ENCODE measurements at places on chromosomes 4 and X.

GRCh38 chr4:61545902-61546480 lies 345.9 kb downstream of the ADGRL3 start:
- no peak for DNase-seq

- no peak for DNase-seq
Observed at GRCh38 chr4:8688041-8688907, 95.7 kb downstream of the CPZ start.

- no peak for DNase-seq
Observed at GRCh38 chr4:48081196-48081595, 52.9 kb downstream of the TXK start.

DNA sequence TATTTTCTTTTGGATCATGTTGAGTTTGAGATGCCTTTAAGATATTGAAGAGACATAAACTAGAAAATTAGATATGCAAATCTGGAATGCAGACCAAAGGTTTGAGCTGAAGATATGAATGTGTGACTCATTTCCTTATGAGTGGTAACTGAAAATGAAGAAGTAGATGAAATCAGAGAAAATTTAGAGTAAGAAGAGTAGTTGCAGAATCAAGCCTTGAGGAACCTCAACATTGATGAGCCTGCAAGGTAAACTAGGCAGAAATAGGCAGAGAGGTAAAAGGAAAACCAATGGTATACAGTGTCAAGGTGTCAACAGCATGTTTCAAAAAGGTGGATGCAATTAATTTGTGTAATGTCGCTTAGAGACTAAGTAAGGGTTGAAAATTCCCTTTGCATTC lies 142.8 kb downstream of the MOSPD2 start:
- DNase-seq, result no peak

- no peak for DNase-seq
Observed at GRCh38 chrX:41148553-41148952, 63.3 kb downstream of the USP9X start.

- DNase-seq, result no peak
Observed at GRCh38 chr4:76028350-76028765, 5.1 kb upstream of the CXCL10 start.

- no peak for DNase-seq
Observed at GRCh38 chrX:23511793-23512192, 155.5 kb upstream of the PRDX4 start.

- no peak for DNase-seq
Observed at GRCh38 chr4:83065266-83065665, 30.3 kb downstream of the COPS4 start.

GRCh38 chrX:136170139-136170800 lies 22.9 kb downstream of the FHL1 start:
- no peak for DNase-seq

- DNase-seq, result no peak
Observed at GRCh38 chr4:107148904-107149303, 112.8 kb upstream of the DKK2 start.

DNA sequence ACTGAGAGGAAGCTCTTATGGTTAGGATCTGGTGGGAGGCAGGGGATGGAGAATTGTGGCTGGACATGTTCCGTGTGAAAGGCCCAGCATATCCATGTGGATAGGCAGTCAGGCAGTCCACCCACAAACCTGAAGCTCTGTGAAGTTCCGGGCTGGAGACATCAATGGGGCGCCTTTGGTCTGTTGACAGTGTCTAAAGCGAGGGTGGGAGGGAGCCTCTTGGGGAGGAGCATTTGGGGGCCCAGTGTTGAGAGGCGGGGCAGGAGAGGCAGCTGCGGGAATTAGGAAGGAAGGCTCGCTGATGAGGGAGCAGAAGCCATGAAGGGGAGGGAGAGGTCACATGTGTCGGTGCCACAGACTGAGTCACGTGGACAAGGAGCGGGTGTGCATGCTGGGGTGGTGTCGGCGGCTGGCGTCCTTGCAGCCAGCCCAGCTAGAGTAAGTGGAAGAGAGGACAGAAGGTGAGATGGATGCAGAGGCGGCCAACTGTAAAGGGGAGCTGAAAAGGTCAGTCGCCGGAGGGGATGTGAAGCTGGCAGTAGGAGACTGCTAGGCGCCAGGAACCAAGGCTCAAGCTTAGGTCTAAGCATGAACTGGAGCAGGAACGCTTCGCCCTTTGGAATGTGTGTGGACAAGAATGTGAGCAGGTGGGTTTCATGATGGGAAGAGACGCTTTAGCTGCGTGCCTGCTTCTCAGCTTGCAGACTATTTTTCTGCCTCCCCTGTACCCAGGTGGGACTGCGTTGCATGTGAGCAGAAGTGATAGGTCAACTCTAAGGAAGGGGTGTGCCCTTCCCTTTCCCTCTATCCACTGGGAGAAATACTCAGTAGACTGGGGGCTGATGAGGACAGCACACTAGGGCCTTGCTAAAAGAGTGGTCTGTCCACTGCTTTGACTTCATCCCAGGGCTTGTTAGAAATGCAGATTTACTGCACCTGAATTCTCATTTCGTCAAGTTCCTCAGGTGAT lies 44.0 kb upstream of the TLR2 start:
- DNase-seq, result no peak

DNA sequence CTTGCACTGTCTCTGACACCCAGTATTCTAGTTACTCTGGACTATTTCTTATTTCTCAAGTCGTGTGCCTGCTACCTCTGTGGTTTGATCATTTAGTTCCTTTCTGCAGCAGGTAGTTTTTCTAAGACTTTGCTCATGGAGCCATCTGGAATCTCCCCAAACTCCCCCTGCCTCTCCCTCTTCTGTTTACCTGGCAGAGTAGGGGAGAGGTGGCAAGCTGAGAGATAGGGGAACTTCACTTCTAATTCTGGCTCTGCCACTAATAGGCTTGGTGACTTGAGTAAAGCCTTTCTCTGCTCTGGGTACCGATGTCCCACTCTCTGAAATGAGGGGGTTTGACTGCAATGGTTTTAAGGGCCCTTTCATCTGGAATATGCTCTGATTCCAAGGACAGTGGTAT lies 141.3 kb downstream of the CPEB2 start:
- no peak for DNase-seq

- no peak for DNase-seq
Observed at GRCh38 chrX:127112726-127113125, 293.2 kb downstream of the PRR32 start.

DNA sequence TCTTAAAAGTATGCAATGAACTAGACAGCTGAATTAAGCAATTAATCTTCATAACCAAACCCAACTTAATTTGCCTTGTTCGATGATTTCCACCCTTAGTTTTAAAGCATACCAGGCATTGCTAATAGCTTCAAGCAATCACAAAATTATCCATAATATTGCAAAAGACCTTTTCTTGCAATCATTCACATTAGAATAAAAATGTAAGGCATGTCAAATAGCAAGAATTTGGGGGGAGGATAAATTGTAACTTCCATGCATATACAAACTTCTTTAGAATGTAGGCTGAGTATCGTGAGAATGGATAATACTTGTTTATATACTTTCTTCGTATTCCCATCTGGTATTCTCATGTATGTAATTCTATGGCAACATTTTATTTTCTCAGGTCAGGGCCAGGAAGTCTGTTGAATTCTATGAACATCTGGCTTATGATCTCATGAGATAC lies 28.7 kb upstream of the BMP2K start:
- no peak for DNase-seq

- no peak for DNase-seq
Observed at GRCh38 chr4:153448003-153448731, 18.0 kb upstream of the TMEM131L start.

- no peak for DNase-seq
Observed at GRCh38 chr4:54001668-54002365, 62.6 kb downstream of the CHIC2 start.

DNA sequence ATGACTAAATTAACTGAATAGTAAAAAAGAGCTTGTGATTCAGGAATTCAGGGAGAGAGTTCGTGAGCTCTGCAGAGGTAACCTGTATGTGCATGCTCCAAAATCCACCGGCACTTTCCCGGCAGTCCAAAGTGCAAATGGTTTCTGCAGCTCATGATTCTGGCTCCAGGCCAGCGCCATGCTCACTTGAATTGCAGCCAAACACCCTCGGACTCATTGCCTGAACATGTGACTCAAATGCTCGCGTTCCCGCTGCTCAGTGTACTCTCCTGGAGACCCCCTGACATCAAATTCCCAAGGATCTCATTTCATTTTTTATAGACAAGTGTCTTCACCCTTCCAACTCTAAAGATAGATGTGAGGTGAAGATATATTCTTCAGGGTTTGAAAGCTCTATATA lies 44.1 kb upstream of the SH3RF1 start:
- no peak for DNase-seq

DNA sequence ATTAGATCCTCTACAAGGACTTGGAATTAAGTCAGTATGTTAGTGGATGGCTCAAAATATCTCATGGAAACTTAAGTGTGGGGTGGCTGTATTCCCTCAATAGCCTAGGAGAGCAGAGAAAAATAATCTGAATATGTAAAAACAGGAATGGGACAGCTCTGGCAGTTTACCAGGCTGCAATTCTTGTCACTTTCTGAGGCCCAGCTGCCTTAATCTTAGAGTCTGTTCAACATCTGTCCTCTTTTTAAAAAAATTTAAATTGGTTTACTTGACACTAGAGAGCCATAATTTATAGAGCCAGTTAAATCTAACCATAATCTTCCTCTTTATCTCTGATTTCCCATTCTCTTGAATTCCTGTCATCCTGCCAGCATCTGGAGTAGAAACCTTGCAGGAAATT lies 109.2 kb upstream of the CXCL13 start:
- no peak for DNase-seq

DNA sequence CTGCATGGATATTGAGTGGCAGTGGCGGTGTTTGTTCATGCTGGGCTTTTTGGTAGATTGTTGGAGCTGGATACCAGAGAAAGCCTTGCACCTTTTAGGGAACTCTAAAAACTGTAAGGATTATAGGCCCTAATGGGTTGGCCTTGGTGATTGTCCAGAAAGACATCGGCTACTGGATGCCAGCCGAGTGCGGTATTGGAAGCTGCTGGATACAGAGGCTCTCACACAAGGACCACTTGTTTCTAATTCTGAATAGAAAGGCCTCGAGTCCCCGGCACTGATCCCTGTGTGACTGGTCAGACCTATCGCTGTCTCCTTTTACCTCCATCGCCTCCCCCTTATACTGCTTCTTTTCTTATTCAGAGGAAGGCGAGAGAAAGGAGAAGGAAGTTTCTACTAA lies 27.3 kb upstream of the SCOC start:
- DNase-seq, result no peak

DNA sequence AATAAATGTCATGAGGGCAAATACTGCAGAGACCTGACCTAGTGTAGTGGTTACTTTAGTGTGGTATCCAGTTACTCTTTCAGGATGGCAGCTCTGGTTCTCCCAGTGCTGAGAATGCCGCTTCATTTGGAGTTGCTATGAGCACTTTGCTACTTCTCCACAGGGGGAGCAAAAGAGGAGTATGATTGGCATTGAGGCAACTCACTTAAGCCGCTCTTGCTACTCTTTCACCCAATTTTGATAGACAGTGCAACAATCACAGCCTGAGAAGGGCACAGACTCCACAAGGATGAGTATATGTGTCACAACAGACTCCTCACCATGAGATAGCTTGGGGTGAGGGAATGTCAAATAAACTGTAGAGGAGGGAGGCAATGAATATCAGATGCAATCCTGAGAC lies 81.2 kb downstream of the NPY1R start:
- DNase-seq, result no peak

- DNase-seq, result no peak
Observed at GRCh38 chr4:110614976-110615352, 7.9 kb downstream of the PITX2 start.

GRCh38 chr4:123380728-123381716 lies 15.6 kb upstream of the SPRY1 start:
- DNase-seq, result no peak

- no peak for DNase-seq
Observed at GRCh38 chr4:176313596-176314336, 6.0 kb upstream of the SPCS3 start.

- peak; percentile 33 for DNase-seq
Observed at GRCh38 chr4:152679414-152680281, at the start of gene TMEM154. Gene TMEM154 (minus strand): TSS chr4:152679997. CDS start chr4:152679933, 64 bp downstream.

DNA sequence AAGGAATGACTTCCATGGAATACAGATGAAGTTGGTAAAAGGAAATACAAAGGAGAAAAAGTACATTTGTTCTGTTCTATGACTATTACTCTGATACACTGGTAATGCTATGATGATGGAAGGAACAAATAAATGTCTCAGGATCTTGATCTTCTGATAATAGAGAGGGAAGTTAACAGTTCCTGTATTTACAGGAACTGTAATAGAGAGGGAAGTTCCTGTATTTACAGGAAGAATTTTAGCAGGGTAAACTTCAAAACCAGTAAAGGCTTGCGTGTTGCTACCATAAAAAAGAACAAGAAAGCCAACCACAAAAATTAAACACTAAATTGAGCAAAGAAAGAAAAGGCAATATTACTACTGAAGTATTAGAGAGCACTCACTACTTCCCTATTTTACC lies 91.7 kb upstream of the HPGD start:
- no peak for DNase-seq

- DNase-seq, result no peak
Observed at GRCh38 chrX:68919707-68920106, 90.9 kb downstream of the EFNB1 start.

GRCh38 chrX:110026099-110026844 lies 23.4 kb downstream of the TMEM164 start:
- no peak for DNase-seq

DNA sequence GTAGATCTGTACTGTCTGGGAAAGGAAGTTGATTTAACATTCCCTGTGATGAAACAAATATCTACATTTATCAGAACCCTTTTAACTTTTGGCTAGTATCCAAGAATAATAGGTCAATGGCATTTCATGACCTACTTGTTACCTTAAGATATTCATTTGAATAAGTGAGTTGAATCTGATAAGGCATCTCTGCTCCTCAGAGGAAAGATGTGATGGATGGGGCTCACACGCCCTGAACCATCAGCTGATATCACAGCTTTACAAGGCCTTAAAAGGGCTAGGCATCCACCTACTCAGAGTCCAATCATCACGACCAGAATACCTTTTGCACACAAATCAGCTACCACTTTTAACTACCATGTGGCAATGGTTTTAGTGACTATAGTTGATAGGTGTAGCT lies 90.2 kb upstream of the PDLIM3 start:
- DNase-seq, result no peak

- peak; percentile 28 for DNase-seq
Observed at GRCh38 chr4:6942238-6942800, 32.7 kb downstream of the TBC1D14 start.

- no peak for DNase-seq
Observed at GRCh38 chr4:145819101-145819852, 119.3 kb downstream of the ZNF827 start.

GRCh38 chrX:139554376-139554775 lies 23.8 kb downstream of the F9 start:
- DNase-seq, result no peak

DNA sequence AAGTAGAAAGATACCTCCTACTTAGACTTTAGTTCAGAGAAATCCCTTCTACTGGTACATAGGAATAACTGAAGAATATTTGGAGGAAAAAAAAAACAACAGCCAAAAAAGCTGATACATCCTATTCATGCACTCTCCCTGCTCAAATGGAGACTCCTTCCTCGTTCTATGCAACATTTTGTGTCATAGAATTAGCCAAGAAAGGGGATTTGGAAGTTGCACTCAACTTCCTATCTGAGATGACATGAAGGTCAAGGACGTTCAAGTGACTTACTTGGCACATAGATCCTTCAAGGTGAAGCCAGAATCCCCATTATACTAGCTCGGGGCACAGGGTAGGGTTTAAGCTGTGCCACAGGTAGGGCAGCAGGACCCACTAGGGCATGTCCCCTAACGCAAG lies 56.2 kb upstream of the S100G start:
- no peak for DNase-seq

GRCh38 chrX:77433001-77433400 lies 14.2 kb upstream of the FGF16 start:
- no peak for DNase-seq
